Vagina (tissue), 2 donors: ENCODE measurements at places on chromosomes 12 and 14.
A peak's percentile ranks its signal among the peaks of the same experiment; 100 is the strongest.

- no peak for DNase-seq
Measured at GRCh38 chr14:100911665-100912316, 8.3 kb upstream of the RTL1 start.

DNA sequence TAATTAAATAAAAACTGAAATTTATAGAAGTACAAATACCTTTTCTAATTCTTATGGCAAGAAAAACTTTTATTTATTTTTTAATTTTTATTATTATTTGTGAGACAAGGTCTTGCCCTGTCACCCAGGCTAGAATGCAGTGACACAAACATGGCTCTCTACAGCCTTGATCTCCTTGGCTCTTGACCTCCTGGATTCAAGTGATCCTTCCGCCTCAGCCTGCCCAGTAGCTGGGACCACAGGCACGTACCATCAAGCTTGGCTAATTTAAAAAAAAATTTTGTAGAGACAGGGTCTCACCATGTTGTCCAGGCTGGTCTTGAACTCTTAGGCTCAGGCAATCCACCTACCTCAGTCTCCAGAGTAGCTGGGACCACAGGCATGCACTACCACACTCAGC, 47.4 kb downstream of the COCH start:
- no peak for DNase-seq

DNA sequence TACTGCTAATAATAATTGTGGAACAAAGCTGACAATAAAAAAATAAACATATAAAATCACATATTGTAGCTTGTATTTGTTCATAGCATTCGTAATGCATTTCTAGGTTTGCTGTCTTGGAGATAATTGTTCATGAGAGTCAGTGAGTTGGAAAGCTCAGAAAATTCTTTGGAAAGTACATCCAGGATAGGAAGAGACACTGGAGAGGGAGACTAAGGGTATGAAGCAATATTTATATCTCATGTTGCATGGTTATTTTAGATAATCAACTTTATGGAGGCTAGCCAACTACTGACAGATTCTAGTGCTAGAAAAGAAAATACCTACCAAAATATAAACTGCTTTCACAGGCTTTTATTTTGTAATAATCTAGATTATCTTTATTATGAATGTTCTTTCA, 1095.2 kb downstream of the FSCB start:
- DNase-seq = no peak

- DNase-seq = no peak
Measured at GRCh38 chr12:53063708-53064612, 14.1 kb downstream of the TNS2 start.

DNA sequence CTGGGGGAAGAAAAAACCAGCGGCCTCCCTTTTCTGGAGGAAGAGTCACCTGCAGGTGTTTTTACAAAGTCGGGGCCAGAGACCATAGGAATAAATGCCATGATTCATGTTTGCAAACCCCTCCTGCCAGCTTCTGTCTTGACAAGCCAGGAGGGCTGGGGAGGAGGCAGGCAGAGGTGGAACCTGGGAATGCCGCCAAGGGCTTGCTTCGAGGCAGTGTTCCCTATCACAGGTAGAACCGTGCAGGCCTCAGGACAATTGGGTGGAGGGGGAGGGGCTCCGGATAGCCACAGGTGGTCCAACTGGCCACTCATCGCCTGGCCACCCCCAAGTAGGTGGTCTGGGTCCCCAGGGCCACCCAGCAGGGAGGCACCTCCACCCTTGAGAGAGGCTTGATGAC, 14.2 kb upstream of the DLK1 start:
- DNase-seq = no peak

- no peak for DNase-seq
Measured at GRCh38 chr14:53610947-53611346, 345.7 kb downstream of the BMP4 start.

GRCh38 chr12:115149279-115149678, 465.3 kb upstream of the TBX3 start:
- no peak for DNase-seq

- DNase-seq = peak; percentile 86
Measured at GRCh38 chr14:23357261-23357660, 4.6 kb upstream of the SLC22A17 start.

DNA sequence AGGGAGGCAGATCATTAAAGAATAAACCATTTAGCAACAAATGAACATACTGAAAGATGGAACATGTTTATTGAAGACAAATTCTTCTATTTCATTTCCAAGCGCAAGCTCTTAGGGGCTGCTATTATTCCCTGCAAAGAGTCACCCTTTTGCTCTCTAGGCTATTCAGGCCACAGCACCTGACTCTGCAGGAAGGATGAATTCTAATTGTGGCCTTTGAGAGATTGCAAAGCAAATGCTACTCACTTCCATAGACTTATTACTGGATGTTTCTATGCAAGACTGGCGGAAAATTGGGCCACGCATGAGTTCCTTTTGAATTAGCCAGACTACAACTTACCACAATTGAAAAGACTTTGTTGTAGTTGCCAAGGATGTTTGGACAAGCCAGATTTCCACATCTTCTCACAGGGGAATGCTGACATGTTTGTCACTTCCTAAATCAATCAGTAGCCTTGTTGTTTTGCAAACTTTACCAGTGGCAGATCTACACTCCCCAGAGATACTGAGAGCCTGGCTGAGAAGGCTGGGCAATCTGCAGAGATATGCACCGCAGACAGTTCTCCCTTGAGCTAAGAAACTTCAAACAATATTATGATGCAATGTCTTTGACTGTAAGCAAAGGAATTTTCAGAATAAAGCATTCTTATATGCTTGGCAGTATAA, 334.3 kb upstream of the SYT1 start:
- no peak for DNase-seq

- DNase-seq = no peak
Measured at GRCh38 chr14:89331398-89331797, 85.6 kb downstream of the FOXN3 start.

- no peak for DNase-seq
Measured at GRCh38 chr12:94973221-94973620, 30.3 kb downstream of the NDUFA12 start.

GRCh38 chr12:4115570-4115969, 158.0 kb upstream of the CCND2 start:
- no peak for DNase-seq

GRCh38 chr12:50936821-50937530, 15.4 kb upstream of the HIGD1C start:
- no peak for DNase-seq

DNA sequence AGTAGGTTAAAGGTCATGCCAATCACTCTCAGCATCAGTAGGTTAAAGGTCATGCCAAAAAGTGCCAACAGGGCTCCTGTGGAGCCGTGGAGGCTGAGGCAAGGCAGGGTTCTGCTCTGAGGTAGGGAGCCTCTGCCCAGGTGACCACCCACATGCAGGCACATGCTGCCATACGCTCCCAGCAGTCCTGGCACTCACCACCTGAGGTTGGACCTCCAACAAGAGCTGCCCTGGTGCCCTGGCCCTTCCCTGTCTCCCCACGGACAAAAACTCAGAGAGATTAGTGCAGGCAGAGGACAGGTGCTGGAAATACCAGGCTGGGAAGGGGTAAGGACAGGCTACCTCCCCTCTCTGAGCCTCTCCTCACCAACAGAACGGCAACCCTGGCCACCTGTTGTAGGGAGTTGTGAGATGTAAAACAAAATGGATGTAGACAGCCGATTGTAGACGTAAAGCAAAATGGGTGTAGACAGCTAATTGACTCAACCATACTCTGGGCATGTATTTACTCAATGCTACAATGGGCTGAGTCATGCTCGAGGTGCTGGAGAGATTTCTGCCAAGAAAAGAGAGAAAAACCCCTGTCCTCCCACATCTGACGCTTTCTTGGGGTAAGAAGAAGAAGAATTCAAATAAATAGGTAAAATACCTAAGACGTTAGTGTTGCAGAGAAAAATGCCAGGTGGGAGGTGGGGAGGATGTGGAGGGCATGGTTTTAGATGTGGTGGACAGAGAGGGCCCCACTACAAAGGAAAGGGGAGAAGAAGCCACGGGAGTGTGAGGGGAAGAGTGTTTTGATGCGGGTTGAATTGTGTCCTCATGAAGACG, 32.4 kb downstream of the LTBP2 start:
- no peak for DNase-seq

- no peak for DNase-seq
Measured at GRCh38 chr12:124780752-124781685, 82.6 kb downstream of the SCARB1 start.

- DNase-seq = no peak
Measured at GRCh38 chr14:51482102-51482501, 169.6 kb upstream of the FRMD6 start.

DNA sequence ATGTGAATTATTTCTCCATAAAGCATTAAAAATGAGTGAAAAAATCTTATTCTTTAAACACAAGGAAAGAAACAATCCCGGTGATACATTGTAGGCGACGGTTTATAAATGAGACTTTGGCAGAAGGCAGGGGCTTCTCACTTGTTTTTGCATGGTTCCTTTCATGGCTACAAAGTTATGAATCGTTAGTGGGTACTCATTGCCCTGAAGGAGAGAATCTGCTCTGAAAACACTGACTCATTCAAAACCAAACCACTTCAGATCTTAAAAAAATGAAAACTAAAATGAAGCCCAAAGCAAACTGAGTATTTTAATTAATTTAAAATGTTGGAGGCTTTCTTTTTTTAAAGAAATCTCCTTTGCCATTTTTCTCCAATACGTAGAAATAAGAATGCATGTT, 41.4 kb upstream of the AMIGO2 start:
- DNase-seq = no peak

- no peak for DNase-seq
Measured at GRCh38 chr12:52794479-52795331, 1.2 kb downstream of the KRT3 start.

DNA sequence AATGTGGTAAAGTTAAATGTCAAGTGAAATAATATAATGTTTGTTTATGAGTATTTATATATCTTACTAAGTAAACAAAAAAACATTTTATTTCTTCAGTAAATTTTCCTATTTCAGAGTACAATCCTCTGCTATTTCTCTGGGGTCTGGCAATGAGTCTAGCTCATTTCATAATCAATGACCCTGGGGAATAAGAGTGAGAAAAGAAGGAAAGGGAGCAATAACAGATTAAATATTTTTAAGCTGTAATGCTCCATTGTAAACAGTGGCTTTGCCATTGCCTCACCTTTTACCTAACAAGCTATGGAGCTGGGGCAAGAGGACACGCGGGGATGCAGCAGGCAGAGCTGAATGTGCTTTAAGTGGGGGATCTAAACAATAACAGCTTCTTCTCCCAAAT, 1071.9 kb downstream of the FLRT2 start:
- DNase-seq = no peak

- DNase-seq = no peak
Measured at GRCh38 chr12:16587110-16587453, 18.9 kb downstream of the LMO3 start.

- no peak for DNase-seq
Measured at GRCh38 chr12:70459786-70460185, 93.7 kb downstream of the KCNMB4 start.

GRCh38 chr14:93792391-93792790, 4.1 kb upstream of the PRIMA1 start:
- DNase-seq = no peak

DNA sequence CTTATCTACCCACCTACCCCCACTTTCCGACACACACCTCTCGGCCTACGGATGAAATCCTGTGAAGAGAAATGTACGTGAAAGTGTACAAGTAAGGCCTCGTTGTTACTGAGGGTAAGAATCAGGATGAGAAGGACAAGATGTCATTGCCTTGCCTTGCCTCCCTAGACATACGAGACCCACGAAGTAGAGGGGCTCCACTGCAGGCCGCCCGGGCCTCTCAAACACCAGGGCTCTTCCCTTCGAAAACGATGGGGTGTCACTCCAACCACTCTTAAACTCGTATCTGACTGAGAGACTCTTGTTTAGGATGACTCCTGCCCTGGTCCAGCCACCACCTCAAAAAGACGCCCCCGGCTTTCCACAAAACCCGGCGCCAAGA, 498 bp downstream of the RACGAP1 start:
- no peak for DNase-seq

DNA sequence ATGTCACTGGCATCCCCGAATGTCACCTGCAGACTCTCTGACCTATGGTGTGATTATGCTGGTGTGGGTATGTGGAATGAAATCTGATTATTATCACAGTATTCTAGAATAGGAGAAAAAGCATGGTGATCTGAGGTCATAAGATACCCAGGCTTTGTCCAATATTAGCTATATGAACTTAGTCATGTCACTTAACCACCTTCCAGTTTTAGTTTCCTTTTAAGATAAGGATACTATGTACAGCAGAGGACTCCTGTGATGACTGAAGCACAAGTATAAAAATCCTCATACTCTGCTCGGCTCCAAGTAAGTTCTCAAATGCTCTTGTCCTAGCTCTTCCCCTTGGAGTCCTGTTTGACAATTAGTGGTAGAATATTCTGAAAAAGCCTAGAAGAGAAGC, 2.8 kb downstream of the GNS start:
- no peak for DNase-seq

DNA sequence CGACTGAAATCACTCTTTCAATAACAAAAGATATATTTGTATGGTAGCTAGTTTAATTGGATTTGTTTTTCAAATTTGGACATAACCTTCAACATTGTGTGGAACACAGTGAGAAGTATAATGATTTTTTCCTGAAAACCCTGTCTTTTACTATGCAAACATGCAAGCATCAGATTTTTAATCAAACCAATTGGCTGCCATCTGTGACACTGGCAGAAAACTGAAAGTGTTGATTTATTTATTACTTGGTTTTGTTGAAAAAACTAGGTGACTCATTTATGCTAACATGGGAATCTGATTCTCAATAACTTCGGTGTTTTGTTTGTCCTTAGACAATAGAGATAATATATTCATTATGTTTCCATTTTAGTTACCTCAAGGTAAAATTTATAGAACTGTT, 82.0 kb downstream of the NTS start:
- DNase-seq = no peak

DNA sequence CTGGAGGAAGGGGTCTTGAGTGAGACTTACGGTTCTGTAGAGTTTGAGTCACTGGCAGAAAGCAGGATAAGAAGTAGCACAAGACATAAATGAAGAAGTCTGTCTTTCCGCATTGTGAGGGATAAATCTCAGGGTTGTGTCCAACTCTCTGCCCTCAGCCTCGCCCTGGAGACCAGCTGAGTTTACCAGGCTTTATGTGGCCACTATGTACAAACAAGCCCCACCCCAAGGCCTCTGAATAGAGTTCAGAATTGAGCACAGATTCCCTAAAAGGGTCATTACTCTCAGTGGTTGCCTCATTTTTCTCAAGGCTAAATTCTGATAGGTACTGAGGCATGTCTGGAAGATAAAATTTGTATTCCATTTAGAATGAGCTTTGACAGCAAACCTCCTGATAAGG, at the start of gene PZP:
Gene PZP, minus strand, starts transcription at position 167 of the 400 bp plus-strand sequence. Its CDS starts 54 bp downstream, at position 113.
- DNase-seq = no peak

- no peak for DNase-seq
Measured at GRCh38 chr12:57248934-57249742, 1.8 kb downstream of the STAC3 start.
